ENCODE measurements at places on chromosomes 7 and 10.

DNA sequence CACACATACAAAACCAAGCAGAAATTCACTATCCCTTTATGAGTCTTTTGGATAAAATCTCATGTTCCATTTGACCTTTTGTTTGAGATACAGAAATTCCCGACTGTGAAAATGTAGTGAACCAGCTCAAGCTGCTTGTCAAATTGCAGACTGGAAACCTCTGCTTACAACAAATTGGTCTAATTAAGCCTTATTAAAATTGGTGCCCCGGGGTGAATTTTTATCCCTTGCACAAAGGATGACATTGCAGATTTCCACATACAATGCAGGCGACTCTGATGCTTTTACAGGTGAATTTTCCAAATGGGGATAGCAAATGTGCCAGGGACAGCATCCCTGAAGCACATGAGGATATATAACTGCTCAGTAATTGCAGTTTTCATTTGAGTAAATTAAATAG is 257.3 kb downstream of the BMPER start:
- no peak for DNase-seq

DNA sequence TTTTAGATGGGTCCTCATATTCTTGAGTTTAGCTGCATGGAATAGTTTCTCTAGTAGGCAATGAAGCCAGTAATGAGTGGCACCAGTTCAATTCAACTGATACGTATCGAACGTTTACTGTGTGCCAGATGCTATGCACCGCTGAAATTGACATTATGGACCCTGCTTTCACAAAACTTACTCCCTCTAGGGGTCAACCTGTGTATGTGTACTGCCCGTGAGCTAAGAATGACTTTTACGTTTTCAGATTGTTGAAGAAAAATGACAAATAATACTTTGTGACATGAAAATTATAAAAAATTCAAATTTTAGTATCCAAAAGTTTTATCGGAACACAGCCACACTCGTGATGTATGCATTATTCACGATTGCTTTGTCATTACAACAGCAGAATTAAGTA is 95.5 kb downstream of the ZMYND11 start:
- no peak for DNase-seq

- DNase-seq, result no peak
Measured at GRCh38 chr10:23381298-23382040, 36.9 kb upstream of the C10orf67 start.

GRCh38 chr10:127524908-127525665 is 24.0 kb upstream of the NPS start:
- no peak for DNase-seq

- no peak for DNase-seq
Measured at GRCh38 chr10:124231168-124232155, 138.1 kb upstream of the CHST15 start.

DNA sequence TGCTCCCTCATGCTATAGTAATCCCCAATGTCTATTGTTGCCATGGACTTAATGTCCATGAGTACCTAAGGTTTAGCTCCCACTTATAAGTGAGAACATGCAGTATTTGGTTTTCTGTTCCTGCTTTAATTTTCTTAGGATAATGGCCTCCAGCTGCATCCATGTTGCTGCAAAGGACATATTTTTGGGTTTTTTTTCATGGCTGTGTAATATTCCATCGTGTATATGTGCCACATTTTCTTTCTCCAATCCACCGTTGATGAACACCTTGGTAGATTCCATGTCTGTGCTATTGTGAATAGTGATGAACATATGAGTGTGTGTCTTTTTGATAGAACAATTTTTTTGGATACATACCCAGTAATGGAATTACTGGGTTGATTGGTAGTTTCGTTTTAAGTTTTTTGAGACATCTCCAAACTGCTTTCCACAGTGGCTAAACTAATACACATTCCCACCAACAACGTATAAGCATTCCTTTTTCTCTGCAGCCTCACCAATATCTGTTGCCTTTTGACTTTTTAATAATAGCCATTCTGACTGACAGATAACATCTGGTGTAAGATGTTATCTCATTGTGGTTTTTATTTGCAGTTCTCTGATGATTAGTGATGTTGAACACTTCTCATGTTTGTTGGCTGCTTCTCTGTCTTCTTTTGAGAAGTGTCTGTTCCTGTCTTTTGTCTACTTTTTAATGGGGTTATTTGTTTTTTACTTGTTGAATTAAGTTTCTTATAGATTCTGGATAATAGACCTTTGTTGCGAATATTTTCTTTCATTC is 68.8 kb upstream of the IFRD1 start:
- DNase-seq, result no peak

DNA sequence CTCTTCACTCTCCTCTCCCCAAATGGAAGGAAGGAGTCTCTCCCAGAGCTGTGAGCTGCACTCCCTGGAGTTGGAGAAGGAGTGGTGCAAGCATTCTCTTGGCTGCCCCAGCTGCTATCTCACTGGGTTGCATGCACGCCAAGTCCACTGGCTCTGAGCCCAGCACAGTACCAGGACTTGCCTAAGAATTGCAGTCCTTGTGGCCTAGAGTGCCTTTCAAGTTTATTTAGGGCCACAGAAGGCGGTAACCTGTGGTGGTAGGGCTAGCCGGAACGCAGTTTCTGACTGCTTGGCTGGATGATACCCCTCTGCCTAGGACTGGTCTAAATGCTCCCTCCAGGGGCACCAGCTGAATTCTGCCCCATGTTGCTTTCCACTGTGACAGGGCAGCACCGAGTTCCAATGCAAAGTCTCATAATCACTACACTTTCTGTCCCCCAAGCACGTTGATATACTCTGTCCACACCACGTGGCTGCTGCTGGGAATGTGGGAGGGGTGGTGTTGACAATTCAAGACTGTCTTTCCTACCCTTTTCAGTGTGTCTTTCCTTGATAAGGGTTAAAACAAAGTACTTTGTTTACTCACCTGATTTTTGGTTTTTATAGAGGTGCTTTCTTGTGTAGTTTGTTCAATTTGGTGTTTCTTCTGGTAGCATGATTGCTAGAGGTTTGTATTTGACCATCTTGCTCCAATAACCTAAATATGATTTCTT is 57.0 kb downstream of the PHTF2 start:
- DNase-seq, result no peak

DNA sequence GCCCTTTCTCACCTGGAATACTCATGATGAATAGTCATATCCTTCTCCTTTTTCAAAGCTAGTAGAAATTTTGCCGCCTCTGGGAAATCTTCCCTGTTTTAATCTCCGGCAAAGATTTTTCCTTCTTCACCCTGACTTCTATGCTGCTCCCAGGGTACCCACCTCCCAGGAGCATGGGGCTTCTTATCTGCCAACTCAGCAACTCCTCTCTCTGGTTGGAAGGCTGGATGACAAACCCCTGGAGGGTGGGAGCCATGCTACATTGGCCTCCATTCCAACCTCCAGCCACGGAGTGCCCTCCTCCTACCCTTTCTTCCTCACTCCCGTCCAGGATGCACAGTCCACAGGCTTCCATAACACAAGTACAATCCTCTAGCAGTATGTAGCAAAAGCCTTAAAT is 19.9 kb downstream of the NEUROG3 start:
- DNase-seq, result no peak

DNA sequence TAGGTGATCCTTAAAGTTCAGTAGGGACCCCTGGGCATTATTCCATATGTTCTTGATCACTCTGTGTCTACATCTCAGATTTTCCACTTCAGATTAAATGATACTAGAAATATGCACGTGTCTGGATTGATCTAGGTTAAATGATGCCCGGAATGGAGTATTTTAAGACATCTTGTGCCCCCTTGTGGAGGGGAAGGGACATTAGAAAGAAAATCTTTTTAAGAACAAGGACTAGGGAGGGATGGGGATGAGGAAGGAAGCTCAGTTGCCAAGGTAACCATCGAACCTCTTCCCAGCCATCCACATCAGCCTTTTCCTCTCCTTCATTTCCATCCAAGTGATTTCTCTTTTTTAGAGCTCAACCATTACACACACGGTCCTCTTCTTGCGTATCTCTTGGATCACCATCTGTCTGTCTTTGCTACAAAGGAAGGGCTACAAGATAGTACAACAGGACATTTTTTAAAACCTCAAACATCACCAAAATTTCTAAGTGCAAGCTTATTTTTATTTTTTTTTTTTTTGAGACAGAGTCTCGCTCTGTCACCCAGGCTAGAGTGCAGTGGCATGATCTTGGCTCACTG is 40.5 kb downstream of the PRSS2 start:
- DNase-seq, result no peak

DNA sequence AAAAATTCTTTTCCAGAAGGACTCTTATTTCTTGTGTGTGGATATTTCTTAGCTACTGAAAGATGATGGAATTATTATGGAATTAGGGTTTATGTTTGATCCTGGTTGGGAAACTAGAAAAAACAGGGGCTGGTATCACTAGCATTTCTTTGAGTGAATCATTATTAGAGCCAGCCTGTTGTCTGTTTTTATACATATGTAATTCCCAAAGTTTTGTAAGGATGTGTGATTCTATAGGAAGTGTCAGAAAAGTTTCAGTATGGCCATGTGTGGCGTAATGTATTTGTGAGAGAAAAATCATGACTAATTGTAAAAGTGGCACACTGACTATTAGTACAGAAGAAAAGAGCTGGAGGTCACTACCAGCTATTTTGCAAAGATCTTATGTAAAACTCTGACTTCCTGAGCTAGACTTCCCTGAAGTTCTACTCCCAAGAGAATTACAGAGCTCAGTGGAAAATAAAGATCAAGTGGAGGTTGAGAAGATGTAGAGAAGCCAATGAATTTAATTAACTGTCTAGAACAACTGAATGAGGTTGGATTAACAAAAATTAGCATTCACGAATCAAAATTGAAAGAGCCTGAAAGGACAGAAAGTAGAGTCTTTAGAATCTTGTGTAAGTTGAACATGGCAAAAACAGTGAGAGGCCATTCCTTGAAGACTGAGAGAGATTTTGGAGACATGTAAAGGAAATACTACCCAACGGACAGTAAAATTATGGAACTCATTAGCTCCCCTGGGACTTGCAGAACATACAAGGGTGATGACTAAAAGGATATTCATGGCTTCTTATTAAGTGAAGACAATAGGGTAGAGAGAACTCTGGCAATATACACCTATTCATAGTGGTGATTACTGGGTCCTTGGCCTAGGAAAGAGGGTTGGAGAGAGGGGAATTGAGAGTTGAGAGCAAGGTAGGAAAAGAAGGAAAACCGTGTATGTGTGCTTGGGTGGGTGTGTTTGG is 12.5 kb downstream of the ZNF365 start:
- DNase-seq, result no peak

DNA sequence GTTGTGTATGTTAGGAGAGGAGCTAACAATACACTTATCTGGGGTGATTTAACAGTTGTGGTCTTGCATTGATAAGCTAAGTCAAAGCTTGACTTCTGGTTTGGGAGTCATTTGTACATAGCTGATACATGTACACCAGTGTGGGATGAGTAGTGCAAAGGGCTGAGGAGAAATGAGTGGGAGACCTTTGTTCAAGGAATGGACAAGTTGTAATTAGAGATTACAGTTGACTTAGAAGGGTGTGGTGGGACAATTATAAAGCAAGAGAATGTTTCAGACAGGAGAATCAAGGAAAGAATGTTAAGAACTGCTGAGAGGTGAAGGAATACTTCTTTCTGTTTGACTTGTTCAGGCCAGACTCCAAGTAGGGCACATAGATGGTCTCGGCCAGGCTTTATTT is 209.7 kb upstream of the STEAP4 start:
- DNase-seq, result no peak

DNA sequence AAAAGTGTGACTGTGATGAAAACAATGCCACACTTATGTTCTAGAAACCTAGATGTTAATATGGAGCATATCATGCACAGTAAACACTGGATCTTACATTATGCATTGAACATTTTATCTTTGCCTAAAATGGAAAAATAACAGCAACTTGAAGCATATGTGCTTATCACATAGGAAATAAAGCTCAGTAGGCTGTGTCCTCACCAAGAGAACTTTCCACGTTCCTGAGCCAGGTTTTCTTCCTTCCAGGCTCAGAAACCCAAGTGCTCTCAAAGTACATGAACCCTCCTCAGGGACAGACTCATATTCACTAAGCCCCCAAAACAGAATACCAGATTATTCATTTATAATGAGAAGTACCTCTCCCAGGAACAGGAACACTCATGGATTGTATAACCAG is 79.4 kb upstream of the PRKAR2B start:
- DNase-seq, result no peak

- no peak for DNase-seq
Measured at GRCh38 chr7:139557857-139558581, 34.5 kb downstream of the CLEC2L start.

DNA sequence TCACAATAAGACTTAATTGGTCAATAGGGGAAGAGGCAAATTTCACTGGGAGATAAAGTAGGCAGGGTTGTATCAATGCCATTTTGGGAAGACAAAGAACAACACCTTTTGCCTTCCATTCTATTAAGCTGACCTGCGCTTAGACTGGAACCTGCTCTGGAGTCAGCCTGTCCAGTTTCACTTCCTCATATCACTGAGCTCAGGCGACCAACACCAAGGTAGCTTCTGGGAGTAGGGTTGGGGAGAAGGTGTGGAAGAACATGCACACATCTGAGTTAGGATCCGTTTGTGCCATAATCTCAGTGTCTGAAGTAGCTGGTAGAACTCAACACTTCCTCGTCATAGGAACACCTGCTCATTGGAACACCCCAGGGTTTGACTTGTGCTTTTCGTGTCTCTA is 527.4 kb upstream of the IGFBP3 start:
- no peak for DNase-seq

DNA sequence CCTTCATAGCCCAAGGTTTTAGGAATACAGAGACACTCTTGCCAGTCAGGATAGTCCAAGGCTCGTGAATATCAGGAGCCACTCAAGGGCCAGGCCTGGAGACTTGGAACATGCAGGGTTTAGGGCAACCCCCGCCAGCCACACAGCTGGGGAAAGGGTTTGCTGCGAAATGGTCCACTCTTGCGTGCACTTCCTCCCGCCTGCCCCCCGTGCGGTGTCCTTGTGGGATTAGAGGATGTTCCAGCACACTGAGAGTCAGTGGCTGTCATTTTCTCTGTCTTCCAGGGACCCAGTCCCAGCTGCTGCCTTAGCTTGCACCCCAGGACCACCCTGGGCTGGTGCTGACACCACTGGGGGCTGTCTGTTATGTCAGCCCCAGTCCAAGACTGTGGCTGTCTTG is 38.5 kb downstream of the POR start:
- DNase-seq, result no peak

- no peak for DNase-seq
Measured at GRCh38 chr7:50404392-50404791, 45.8 kb downstream of the FIGNL1 start.

- no peak for DNase-seq
Measured at GRCh38 chr7:44977304-44977958, 1.4 kb downstream of the MYO1G start.

DNA sequence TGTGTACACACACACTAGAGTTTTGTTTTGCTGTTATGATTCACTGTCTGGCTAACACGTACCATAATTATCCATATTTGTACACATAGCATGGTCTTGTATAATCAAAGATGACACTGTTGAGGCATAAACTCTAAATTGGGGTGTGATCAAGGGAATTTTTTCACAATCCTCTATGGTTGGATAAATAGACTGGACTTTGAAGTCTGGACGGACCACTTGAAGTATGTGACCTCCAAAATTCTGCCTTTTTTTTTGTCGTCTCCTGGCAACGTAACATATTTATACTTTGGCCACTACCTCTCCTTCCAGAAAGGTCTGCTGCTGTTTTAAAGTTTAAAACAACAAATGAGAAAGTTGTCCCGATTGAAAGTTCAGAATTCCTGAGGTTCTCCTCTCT is 193.4 kb downstream of the CACNB2 start:
- no peak for DNase-seq

- DNase-seq, result no peak
Measured at GRCh38 chr10:10293481-10293951, 724.2 kb upstream of the CELF2 start.
